ENCODE measurements at places on chromosomes 4 and X.

GRCh38 chrX:107050195-107050709 is 50.2 kb upstream of the MORC4 start:
- DNase-seq = no peak

- DNase-seq = no peak
Observed at GRCh38 chr4:41432881-41433280, 105.1 kb upstream of the LIMCH1 start.

DNA sequence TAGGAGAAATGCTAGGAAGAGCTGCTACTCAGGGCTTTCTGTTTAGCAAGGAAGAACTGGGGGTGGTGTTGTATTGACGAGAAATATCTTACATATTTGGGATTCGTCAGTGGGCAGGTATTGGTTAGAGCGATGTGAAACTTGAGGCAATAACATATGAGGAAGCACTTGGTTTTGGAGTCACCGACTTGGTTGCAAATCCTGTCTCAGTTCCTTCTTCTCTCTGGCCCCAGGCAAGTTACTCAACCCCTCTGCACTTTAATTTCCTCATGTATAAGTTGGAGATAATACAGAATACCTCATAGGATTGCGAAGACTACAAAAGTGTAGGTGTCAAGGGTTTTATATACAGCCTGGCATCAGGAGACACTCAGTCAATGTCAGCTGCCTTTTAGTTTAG is 34.1 kb downstream of the GPAT3 start:
- no peak for DNase-seq

GRCh38 chrX:1071351-1071750 is 141.1 kb downstream of the CRLF2 start:
- DNase-seq = no peak

DNA sequence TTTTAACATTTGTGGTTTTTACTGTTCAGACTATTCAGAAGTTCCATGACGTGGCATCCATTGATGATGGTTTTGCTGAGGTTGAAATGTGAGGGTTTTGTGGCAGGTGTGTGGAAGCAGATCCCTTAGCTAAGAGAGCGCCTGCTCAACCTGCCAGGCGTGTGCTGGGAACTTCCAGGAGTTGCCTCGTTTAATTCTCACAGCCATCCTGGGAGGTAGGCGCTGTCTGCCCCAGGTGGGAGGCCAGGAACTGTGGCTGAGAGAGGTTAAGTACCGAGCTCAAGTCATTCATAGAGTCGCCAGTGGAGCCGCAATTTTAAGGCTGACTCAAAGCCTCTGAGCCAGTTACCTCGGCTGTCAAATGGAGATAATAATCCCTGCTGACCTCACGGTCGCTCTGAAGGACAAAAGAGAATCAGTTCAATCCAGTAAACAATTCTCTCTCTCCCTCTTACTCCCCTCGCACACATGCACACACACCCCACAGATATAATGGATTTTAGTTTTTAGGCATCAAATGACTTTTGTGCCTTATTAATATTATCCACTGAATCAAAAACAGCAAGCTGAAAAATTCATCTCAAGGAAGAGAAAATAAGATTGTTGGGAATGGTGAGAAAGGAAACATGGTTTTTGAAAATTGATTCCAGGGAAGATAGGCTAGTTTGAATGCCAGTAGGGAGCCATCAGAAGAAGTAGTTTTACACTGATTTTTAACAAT is 171.3 kb downstream of the PTTG2 start:
- no peak for DNase-seq

GRCh38 chrX:8405631-8406030 is 59.0 kb upstream of the VCX3B start:
- no peak for DNase-seq

GRCh38 chr4:41204400-41204978 is 9.9 kb downstream of the APBB2 start:
- DNase-seq = no peak

- DNase-seq = no peak
Observed at GRCh38 chr4:39730072-39730471, 32.1 kb downstream of the UBE2K start.

DNA sequence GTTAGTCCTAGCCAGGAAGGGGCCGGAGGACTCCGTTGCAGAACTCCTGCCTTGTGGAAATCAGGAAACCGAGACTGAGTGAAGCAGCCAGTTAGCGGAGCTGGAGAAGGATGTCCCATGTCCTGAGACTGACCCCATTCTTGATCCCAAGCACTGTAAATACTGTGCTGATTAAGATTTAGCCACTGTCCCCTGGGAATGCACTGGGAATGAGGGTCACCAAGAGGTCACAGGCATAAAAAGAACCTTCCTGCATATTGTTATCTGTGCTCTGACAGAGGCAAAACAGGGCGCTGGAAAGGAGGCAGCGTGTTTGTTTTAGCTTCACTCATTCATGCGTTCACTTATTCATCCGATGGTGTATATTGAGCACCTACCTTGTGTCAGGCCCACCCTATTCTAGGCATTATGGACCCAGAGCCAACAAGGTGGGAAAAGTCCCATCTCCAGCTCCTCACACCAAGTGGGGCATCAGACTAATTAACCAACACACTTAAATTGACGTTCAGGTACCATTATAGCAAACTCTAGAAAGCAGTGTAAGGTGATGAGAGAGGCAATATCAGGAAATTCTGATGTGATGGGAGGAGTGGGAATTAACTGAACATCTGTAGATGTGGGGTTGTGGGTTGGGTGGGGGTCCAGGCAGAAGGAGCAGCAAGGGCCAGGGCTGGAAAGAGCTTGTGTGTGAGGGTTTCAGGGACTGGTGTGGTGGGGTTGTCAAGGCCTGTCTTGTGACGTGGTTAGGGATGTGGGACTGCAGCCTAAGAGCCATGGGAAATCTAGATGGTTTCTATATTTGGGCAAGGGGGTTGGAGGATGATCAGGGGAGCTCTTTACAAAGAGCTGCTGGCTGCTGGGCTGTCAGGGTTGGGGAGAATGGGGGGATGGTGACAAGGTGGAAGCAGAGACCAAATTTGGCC is 10.6 kb upstream of the SLC2A9 start:
- DNase-seq = no peak

- peak; percentile 39 for DNase-seq
Observed at GRCh38 chr4:17385403-17385802, 126.5 kb downstream of the QDPR start.

DNA sequence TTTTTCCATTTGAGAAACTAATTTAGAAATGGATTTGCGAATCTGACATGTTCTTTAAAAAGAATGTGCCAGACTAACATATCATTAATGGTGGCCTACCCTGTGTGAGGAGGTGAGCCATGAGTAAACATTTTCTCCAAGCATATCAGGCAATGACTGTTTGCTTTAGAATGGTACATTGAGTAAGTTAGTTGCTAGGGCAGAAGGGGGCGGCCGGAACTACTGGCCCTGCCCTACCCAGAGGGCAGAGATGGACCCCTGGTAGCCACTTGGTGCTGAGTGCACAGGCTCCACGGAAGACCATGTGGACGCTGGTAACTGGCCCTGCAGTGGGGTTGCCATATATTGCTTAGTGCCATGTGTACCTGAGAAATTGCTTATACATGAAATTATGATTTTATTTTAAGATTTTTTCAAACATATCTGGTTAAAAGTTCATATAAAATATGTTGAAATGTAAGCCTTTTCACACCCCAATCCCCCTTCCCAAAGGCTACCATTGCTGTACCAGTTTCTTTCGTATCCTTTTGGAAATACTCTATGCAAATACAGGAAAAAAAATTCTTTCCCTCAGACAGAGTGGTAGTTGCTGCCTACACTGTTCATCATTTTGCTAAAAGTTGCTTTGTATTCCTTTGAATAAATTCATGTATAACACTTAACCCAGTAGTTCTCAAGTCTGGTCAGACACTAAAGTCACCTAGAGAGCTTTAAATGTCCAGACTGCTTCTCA is 8.8 kb downstream of the FNIP2 start:
- no peak for DNase-seq

- no peak for DNase-seq
Observed at GRCh38 chrX:43581888-43582539, 74.1 kb upstream of the MAOA start.

DNA sequence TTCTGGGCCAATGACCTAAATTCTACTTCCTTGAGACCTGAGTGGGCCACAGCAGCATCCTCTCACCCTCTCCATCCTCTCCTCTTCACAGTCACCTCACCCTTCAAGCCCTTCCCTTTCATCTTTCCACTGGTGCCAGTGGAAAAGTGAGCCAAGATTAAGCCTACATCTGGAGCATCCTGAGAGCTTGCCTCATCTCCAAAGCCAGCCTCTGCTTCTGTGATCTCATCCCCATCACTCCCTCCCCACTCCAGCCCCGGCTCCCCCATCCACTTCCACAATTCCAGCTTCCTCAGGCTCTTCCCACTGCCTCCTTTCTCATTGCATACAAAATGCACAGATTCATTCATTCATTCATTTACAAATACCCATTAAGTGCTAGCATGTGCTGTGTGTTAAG is 10.1 kb upstream of the RASL11B start:
- DNase-seq = no peak

DNA sequence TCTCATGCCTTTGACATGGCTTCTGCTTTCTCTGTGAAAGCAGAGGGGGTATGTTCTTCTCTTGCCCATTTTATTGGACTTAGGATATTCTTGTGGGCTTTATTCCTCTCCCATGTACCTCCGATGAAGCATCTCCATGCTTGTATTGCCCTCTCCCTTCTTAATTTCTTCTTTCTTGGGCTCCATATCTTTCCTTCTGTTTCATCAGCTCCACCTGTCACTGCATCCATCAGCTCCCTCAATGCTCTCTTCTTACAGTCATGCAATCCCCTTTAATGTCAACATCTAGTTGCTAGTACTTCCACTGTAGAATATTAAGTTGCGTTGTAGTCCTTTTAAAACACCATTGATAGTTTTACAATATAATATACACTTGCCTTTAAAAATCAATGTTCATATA is 257.6 kb downstream of the GPAT3 start:
- no peak for DNase-seq

GRCh38 chr4:35963383-35963782 is 280.9 kb downstream of the ARAP2 start:
- DNase-seq = no peak

DNA sequence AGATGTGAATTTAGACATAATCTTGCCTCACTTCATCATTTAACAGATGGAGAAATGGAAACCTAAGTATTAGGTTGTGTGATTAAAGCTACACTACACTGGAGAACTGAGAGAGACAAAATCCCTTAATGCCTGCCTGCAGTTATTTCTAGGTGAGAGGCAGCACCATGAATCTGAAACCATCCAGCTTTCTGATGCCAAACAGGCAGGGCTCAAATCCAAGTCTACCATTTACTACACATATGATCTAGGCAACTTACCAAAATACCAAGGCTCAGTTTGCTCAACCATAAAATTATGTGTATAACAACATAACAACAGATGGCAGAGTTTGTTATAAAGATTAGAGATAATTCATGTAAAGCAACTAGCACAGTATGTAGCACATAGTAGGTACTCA is 38.7 kb downstream of the GABRA4 start:
- no peak for DNase-seq

- DNase-seq = no peak
Observed at GRCh38 chr4:123750044-123750443, 353.4 kb downstream of the SPRY1 start.

GRCh38 chr4:118716304-118716703 is 31.1 kb downstream of the METTL14 start:
- DNase-seq = no peak

- no peak for DNase-seq
Observed at GRCh38 chr4:7867701-7868435, 71.8 kb downstream of the AFAP1 start.

DNA sequence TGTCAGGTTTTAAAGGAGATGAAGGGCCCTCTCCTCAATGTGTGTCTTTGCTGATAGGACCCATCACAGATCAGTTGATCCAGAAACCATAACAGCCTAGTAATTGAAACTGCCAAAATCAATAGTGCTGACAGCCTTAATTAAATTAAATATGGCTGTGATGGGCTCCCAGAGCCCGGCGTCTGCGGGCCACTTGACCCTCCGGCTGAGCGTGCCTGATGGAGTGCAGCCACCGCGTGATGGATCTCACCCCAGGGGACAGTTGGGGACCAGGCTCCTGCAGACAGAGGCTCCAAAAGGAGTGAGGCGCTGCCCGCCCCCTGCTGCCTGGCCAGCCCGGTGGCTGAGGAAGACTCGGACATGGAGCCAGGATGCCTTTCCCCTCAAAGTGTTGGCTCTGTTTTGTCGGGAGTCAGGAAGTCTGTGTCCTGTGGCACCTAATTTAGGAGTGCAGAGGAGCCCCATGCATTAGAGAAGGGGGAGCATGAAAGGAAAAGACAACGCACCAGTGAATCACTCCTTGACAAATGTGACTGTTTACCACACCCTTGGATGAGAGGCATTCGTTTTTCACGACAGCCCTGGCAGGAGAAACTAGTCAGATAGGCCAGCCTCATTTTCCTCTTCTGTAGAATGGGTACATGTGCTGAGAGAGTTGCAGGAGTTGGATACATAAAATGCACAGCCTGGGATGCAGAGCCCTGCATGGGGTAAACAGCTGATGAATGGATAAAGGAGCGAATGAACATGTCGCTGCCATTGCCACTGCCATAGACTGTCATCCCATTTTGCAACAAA is 40.9 kb upstream of the MSX1 start:
- DNase-seq = no peak

- DNase-seq = no peak
Observed at GRCh38 chr4:169315530-169316343, 45.0 kb upstream of the SH3RF1 start.

- no peak for DNase-seq
Observed at GRCh38 chr4:100983426-100983825, 363.9 kb downstream of the PPP3CA start.

- no peak for DNase-seq
Observed at GRCh38 chr4:119797238-119797894, 168.8 kb upstream of the PDE5A start.

GRCh38 chrX:155334486-155335336 is at the start of gene CLIC2:
Gene CLIC2 (minus strand): TSS chrX:155334614. CDS start chrX:155334427, 187 bp downstream.
- DNase-seq = peak; percentile 33

DNA sequence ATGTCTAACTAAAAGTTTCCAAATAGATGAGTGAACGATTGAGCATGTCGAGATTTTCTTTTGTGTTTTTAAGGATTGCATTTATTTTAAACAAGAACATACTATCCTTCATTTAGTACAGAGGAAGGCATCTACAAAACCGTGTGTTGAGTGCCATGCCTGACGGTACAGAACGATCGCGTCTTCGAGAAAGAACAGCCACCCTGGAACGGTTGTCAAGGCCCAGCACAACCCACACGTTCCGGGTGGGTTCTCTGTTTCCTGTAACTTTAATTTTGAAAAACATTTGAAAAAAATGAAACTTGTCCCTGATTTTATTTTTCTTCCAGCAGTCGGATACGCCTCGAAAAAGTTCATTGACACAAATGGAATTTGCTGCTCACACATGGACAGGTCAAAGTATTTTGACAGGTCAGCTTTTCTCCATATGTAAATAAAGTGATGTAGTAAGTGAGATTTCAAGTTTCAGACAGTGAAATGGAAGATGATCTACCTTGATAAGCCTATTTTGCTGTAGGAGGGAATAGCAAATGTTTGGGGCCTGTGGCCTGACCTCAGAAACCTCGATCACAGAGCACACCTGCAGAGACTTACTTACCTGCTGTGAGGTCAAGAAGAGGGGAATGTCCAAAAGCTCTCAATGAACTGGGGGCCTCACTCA is 24.4 kb upstream of the CYP4V2 start:
- no peak for DNase-seq

GRCh38 chr4:5164221-5164912 is 113.1 kb downstream of the STK32B start:
- no peak for DNase-seq

Measured in NCI-H2029 treated with DMSO at 0.1 percent for 48 hours (cell line).